ENCODE measurements at places on chromosomes 5 and 9.
A peak's percentile ranks its signal among the peaks of the same experiment; 100 is the strongest.

DNA sequence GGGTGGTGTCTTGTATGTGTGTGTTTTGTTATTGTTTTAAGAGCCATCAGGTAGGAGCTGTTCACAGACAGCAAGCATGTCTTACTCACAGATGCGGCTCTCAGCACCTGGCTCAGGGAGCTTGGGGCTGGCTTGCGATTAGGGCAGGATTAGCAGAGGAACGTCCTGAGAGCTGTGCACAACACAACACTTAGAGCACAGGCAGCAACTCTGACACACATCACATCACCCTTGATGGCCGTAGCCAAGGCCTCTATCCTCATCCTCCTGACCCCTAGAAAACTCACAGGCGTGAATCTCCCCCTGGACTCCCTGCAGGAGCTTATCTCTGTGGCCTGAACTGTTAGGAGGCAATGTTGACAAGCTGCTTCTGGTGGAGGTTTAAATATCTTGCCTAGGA is 7.1 kb upstream of the IL17B start:
- DNase-seq: no peak

GRCh38 chr5:14676320-14676719 is 11.8 kb downstream of the OTULIN start:
- peak; percentile 67 for DNase-seq

- DNase-seq: no peak
Measured at GRCh38 chr9:129236441-129237145, 58.5 kb upstream of the IER5L start.

GRCh38 chr5:145983446-145983845 is 47.1 kb downstream of the SH3RF2 start:
- DNase-seq: no peak

DNA sequence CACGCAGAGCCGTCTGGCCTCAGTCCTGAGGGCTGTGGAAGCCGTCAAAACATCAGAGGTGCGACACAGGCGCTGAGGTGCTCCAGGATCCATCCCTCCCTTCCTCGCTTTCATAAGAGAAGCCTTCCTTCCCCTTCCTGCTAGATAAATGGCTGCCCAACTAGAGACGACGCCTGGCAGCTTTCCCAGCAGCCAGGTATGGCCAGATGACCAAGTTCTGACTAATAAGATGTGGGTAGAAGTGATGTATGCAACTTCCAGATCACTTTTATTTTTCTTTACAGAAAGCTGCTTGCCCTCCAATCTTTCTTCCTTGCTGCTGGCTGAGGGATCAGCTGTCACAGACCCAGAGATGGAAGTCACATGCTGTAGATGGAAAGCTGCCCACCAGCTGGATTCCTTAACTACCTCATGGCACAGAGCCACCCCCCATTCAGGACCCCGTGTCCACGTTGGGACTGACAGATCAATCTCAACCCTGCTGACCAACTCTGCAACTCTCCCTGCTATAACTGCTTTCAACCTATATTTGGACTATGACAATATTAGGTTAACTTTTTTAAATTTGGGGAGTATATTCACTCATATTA is 8.8 kb downstream of the MAPK9 start:
- peak; percentile 16 for DNase-seq

DNA sequence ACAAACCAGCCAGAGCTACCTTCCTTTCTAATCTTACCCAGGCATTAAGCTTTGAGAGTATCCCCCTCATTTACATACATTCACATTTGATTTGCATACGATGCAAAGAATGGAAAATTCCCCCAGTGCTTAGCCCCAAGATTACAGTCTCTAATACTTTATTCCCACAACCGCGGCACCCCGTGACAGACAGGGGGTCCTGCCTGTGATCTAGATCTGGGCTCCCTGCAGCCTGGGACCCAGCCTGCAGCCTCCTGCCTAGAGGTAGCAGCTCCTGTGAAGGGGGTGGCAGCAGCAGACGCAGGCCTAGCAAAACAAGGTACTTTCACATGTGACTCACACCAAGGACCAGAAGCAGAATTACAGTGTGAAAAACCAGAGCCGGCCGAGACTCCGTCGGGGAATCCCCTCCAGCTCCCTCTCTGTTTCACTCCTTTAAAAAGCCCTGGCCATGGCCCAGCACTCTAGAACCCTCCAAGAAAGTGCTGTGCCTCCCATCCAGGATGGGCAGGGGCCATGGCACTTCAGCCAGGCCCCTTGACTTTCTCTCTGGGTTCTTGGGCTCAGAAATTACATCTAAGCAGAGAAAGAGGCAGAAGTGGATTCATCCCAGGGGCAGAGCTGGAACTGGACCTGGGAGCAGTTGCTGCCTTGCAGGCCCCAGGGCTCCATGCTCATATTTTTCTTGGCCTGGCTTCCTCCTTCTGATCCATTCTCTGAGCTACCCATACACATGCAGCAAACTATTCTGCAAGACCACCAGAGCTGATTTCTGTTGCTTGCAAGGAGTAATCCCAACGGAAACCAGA is 14.0 kb upstream of the TCF7 start:
- peak; percentile 83 for DNase-seq
